Activated CD4-positive, alpha-beta T cell treated with anti-CD3 and anti-CD28 coated beads for 4 hours (primary cell): ENCODE measurements at places on chromosomes 2 and 18.

- DNase-seq: no peak
Observed at GRCh38 chr18:60248336-60249330, 123.9 kb downstream of the MC4R start.

DNA sequence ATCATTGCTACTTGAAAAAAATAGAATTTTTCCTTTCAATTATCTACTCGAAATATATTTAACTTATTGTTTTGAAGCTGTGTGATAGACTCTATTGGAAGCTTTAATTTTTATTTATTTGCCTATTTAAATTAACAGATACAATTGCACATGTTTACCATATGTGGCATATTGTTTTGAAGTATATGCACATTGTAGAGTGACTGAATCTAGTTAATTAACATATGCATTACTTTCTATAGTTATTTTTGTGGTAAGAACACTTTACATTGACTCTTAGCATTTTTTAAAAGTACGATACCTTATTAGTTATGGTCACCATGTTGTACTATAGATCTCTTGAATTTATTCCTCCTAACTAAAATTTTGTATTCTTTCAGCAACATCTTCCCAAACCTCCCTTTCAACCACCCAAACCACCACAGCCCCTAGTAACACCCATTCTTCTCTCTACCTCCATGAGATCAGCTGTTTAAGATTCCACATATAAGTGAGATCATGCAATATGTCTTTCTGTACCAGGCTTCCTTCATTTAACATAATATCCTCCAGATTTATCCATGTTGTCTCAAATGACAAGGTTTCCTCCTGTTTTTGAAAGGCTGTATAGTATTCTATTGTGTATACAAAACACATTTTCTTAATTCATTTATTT is 58.5 kb upstream of the SPHKAP start:
- no peak for DNase-seq

DNA sequence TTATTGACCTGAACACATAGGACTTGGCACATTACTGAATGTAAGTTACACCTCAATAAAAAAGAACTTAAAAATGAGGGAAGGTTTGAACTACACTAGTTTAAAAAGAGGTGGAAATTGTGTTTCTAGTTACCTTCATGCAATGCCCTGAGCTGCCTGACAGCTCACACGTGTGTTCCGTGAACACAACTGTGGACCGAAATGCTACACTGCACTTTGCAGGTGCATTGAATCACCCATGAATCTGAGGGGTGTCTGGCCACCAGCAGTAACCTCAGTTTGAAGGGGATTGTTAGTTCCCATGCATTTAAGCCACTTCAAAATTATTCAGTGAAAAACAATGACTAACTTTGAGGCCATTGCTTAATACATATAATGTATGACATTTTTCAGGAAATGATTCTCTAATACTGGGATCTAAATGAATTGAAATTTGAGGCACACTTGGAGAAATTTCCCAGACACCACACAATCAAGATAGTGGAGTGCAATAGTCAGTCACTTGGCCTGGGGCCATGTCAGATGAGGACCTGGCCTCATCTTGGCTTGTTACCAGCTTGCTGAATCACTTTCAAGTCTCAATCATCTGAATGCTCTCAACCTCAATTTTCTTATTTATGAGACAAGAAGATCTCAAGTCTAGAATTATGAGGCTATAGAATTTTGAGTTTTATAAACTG is 59.3 kb downstream of the MYL12B start:
- no peak for DNase-seq

DNA sequence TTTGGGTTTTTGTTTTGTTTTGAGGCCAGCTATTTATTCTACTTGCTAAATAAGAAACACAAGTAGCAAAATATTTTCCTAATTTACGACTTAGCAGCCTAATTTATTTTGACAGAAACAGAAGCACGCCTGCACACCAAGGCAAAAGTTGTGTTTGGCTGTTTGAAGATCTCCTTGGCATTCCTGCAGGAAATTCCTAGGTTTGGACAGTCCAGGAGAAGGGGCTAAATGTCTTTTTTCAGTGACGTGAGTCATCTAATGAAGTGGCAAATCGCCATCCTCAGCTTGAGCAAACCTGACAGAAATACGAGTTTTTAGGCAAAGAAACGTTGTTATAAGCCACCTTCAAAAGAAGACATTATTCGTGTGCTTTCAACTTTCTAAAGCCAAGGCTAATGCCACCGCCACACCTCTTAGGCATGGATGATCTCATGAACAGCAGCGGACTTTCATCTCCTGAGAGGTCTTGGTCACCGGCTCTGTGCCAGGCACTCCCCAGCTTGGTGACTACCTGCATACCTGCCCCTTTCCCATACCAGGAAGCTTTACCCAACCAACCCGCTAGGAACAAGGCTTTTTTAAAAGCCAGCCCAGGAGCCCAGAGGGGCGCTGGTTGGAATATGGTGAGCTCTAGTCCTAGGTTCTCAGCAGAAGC is 30.9 kb downstream of the STK39 start:
- DNase-seq: no peak

DNA sequence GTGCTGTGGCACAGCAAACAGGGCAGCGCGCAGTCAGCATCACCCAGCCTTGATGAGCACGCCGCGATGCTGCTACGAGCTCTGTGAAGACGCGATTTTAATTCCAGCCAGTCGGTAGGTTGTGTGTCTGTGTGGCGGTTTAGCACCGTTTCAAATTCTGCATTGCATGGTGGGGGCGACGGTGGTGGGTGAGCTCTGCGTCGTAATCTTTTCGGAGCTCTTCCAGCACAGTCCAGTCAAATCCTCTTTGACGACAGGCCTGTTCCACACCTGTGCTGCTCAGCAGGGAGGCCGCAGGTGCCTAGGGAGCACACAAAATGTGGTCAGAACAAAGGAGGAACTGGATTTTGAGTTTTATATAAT is 8.6 kb downstream of the ALLC start:
- no peak for DNase-seq

GRCh38 chr2:67289271-67289670 is 107.9 kb upstream of the ETAA1 start:
- no peak for DNase-seq

DNA sequence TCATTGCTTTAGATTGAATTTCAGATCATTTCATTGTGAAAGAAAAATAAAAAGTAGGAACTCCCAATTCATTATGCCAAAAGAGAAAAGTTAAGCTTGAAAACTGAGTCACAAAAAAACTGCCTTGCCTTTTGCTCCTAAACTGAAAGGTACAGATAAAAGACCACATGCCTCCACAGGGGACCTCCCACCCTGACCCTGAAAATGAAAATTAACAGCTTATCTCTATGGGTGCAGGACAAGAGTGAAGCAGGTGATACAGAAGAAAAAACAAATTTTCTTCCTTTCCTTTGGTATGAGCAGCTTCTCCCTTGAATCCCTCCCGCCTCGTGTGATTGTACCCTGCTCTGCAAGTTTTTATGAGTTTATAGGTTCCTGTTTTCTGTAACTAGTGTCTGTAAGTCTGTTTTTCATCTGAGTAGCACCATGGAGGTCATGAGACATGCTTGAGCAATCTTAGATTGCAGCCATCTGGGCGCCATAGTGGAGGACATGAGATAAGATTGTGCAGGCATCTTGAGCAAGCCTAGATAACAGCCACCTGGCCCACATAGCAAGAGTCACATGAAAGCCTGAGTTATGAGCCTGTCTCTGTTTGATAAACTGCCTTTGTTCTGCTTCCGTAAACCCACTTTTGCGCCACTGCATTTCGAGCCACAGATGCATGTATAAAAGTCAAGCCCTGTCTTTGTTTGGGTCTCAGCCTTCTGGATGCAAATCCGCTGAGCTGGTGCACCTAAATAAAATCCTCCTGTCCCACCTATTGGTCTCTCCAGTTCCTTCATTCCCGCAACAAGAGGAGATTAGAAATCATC is 56.2 kb upstream of the DYNC1I2 start:
- DNase-seq: no peak

- no peak for DNase-seq
Observed at GRCh38 chr18:72652990-72653593, 109.0 kb upstream of the CBLN2 start.
